BJ (cell line): ENCODE measurements at places on chromosomes 12 and 14.

DNA sequence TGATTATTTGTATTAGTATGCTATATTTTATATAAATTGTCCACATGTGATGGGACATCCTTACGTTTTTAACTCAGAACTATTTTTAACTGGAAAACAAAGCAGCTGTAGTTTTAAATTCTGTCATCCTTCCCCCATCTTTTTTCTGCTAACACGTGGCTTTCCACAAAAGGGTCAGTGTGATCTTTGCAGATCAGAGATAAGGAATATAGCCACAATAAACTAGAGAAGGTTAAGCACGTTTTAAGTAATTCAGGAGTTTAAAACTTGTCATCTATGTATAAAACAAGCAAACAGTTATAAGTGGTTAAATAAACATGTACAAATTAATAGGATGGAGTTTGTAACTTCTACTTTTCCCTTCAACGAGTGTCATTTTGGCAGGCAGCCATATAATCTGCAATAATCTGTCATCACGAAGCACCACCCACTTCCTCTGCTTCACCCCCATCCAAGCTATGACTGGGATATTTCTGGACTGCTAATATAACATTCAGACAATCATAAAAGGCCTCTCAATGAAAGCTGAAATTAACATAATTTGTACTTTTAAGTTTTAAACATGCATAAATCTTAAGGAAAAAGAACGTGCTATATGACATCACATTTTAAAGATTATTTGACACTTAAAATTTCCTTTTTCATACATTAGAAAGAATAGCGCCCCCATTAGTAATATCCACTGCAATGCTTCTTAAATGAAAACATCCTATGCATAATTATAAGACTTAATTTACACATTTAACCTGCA is 15.3 kb downstream of the TAOK3 start:
- no peak for DNase-seq

DNA sequence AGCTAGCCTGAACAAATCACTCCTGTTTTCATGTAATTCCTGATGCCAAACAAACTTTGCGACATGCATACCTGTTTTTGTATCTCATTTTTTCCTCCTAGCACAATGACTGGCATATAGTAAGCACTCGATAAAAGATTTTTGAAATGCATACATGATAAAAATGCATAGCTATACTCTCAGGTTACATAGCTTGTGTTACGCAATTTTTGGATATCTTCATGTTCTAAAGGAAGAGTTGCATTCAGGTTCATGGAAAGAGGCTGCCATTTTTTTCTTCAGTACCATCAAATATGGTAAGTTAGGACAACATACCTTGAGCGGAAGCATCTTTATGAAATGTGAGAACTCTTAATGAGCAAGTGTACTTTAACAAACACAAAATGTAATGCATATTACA is 284.8 kb upstream of the DIO2 start:
- DNase-seq, result no peak

GRCh38 chr14:66360366-66360926 is 125.7 kb upstream of the CCDC196 start:
- no peak for DNase-seq

- DNase-seq, result no peak
Observed at GRCh38 chr14:81285245-81285644, 64.5 kb upstream of the GTF2A1 start.

DNA sequence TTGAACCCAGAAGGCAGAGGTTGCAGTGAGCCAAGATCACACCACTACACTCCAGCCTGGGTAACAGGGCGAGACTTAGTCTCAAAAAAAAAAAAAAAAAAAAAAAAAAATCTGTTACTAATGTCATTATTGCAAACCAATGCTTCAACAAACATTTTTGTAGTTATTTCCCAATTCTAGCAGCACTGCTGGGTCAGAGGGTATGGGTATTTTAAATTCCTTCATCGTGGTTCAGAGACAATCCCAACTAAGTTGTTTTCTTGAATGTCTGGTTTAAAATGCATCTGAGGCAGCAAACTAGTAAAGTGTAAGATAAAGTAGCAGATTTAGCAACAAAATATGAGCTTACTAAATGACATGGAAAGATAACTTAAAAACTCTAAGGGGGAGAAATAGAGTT is 65.6 kb downstream of the FERMT2 start:
- DNase-seq, result peak; percentile 63

- no peak for DNase-seq
Observed at GRCh38 chr14:69775012-69775411, 8.1 kb downstream of the SRSF5 start.

DNA sequence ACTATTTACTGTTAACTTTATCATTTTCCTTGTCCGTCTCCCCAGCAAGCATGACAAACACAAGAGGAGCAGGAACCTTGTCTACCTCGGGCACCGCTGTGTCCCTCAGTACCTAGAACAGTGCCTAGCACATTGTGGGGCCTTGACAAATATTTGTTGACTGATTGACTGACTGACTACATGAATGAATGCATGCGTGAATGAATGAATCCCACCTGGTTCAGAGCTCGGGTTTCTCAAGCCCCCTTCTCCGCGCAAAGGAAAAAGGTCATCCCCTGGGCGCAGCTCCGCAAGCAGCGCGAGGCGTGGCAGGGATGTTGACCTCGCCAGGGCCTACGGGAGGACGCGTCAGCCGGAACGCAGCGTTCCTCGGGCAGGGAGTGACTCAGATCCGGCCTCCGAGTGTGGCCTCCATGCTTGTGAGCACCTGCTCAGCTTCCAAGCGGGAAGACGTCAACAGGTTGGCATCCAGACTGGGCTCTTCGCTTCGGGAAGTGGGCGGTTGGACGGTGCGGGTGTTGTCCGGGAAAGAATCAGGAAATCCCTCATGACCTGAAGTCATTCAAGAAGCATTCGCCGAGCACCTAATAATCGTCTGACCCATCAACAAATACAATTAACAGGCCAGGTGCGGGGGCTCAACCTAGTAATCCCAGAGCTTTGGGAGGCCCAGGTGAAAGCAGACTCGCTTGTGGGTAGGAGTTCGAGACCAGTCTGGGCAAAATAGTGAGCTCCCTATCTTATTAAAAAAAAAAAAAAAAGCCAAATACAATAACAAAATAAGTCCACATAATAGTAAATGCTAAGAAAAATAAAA is 13.9 kb upstream of the UBC start:
- DNase-seq, result no peak

DNA sequence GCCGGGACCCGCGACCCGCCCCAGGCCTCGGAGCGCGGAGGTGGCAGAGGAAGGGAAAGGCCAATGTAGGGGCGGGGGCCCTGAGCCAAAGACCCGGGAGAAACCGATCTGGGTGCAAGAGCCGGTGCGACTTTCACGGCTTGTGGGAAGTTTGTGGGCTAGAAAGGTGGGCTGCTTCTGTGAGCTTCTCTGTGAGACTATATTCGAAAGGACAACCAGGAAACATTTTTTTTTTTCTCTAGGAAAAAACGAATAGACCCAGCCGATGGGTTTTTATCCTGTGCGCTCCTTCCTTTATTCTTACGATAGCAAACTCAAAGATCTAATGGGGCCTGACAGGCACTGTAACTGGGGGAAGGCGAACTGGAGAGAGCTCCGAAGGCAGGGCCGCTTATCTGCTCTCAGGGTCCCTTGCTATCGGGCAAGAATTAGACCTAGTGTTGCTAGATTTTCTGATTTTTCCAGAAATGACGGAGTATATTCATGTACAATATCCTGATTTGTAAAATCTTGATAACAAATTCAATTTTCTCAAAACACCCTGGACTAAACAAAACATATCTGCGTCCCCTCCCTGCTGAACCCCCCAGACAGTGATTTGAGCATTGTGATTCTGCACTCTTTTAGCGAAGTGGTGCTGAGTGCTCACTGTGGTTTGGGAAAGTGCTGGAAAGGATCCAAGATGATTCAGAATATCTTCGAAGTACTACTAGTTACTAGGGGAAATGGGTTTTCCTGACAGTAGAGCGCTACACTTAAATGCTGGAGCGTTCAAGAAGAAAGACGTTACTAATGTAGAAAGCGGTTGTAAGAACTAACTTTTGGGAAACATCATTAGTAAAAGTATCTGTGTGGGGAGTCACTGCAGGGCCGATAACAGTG is 563 bp upstream of the STXBP6 start:
- no peak for DNase-seq

GRCh38 chr14:58797010-58797429 is 159.3 kb downstream of the DACT1 start:
- DNase-seq, result no peak

GRCh38 chr14:105536691-105537579 is 10.6 kb downstream of the TMEM121 start:
- DNase-seq, result no peak

DNA sequence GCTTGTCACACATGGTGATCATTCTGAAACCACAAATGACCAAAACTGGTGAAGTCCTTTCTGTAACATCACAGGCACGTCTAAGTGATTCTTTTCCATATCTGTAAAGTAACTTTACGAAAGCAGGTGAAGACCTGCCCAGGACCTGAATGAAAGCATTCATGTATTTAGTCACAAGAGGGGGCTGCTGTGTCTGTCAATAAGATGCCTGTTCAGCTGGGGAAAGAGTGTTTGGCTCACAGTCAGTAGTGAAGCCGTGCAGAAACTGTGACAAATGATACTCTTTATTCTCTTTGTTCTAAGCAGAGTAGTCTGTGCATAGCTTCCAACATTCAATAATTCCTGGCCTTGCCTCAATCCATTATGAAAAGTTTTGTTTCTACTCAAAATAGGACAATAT is 373.5 kb upstream of the OR4E1 start:
- DNase-seq, result no peak

- no peak for DNase-seq
Observed at GRCh38 chr12:108744021-108744897, 12.9 kb upstream of the CORO1C start.

DNA sequence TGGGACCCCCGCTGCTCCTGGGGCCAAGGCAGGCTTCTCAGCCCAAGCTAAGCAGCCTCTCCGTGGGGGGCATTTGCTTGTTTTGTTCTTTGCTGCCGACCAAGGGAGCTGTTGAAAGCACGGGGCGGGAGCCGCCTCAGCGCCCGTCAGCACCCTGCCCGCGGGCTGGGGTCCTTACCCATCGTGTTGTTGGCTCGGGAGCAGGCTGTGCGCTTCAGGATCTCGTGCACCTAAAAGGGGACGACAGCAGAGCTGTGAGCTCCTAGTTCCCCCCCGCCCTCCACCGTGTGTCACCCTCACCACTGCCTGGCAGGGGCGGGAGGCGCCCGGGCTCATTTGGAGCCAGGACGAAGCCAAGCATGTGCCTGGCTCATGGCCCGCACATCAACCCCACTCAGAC is 117.5 kb downstream of the ANO2 start:
- no peak for DNase-seq

DNA sequence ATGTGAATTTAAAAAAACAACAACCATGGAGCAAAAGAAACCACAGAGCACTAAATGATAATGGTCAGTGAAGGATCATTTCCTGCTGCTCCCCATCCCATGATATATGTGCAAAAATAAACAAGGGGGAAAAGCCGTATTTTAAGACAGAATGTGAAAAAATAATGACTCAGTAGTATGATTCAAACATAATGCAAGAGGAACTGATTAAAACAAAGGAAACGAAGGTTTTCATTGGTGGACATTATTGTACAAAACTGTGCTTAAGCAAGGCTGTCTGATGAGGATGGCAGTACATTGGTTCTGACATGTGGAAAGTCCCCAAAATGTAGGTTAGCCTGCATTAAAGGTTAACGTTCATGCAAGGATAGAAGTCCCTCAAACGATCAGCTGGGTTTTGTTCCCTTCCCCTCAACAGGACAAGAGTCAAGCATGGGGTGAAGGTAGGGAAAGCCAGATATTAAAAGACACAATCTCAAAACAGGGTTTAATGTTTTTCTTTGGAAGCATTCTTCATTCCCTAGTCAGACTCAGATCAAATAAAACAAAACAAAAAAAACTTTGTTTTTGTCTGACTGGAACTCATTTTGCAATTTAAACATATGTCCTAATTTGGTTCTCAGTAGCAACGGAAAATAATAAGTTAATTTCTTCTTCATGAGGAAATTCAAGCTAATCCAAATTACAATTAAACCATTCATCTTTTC is 26.3 kb upstream of the PTGDR start:
- DNase-seq, result peak; percentile 54

DNA sequence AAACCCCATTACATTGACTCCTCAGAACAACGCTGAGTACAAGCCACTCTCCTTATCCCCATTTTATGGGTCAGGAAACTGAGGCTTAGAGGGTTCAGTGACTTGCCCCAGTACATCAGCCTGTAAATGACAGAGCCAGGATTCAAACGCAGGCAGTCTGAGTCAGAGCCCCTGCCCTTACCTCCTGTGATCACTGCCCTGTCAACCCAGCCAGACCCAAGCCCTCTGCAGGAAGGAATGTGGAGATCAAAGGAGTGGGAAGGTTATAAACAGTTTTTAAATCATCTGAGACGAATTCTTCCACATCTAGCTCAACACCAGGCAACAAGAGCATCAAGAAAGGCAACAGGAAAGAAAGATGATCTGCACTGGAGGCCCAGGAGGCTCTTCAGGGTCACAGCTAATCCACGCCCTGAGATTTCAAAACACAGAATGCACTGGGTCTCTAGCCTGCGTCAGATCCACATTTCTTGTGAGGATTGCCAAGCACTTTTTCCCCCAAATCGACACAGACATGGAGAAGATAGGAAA is 38.5 kb downstream of the SPTB start:
- peak; percentile 25 for DNase-seq
